ENCODE measurements at places on chromosomes 7 and 10.

- no peak for DNase-seq
Observed at GRCh38 chr7:101507791-101508252, 121.3 kb downstream of the MYL10 start.

- DNase-seq, result peak; percentile 63
Observed at GRCh38 chr10:70330671-70331070, 46.9 kb upstream of the NPFFR1 start.

DNA sequence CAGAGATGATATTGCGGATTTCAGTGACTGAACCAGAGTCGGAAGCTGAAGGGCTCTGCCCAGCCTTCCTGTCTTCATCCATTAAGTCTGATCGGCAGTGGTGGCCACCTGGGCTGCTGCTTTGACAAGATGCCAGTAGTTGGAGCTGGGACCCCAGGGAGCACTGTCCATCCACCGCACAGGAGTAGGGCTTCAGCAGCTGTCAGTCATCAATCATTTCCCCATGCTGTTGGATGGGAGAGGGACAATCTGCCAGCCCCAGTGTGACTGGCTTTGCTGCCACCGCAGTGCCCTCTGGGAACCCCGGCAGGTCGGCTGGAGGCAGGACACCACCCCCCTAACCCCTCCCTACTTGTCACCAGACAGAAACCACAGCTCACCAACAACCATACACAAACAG lies 23.0 kb upstream of the GPR146 start:
- peak; percentile 66 for DNase-seq

GRCh38 chr10:92305133-92306072 lies 14.4 kb downstream of the MARCHF5 start:
- DNase-seq, result no peak
